ENCODE measurements at places on chromosomes 4 and X.

- no peak for DNase-seq
These were observed 27.0 kb upstream of the ZNF280C start for GRCh38 chrX:130295519-130296296.

DNA sequence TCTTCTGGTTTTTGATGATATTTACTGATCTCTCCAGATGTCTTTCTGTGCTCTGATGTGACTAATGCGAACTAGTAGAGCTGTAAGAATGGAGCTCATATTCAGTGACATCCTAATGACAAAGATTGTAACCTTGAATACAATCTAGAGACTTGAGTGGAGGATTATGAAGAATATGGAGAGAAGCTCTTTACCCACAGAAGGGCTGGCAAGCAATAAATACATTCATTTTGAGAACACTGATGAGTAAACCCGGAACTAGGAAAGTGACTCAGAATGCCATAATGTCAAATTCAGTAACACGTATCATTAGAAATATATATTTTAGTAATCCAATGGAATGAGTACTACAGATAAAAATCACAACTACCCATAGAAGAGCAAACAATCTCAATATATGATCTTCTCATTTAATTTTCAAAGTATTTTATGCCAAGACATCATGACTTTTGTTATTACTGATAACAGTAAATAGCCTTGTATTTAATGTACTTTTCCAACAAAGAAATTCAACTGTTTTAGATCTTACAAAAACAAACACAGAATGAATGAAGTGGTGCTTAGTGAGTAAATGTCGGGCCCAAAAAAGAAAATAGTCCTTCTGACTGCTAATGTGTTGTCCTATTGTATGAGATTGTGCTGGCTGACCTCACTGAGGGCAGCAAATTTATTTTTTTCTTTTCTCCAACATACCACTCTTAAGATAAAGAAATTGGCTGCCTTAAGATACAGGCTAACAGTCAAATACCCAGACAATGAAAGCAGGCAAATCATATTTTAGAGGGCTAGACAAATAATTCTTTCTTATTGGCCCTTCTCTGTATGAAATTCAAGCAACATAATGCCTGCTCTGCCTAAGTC, 49.2 kb upstream of the HDAC8 start:
- DNase-seq: no peak

DNA sequence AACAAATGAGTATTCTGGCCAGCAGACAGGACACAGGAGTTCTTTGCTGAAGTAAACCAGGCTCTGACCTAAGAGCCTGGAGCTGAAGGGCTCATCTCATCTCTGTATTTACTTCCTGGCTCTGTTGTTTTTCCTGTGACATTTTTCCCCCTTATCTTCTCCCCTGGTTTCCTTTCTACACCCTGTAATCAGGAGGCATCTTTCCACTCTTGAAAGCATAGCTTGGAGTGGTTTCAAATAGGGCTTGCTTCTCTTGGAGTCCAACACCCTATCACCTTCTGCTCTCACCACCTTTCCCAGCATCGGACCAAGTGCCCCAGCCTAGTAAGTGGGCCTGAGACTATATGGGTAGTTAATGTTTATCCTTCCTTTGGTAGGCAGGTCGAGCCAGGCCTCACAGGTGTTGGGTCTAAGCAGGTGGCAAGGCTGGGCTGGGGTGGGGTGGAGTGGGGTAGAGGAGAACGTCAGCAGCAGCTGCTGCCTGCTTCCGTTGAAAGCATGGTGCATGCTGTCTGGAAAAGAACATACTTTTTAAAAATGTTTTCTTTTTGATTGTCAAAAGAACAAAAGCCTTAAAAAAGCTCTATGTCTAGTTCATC, 1.2 kb downstream of the DRP2 start:
- no peak for DNase-seq

- DNase-seq: no peak
These were observed 22.6 kb downstream of the RASSF6 start for GRCh38 chr4:73597594-73597993.
